ENCODE measurements at places on chromosomes 16 and 17.

- no peak for DNase-seq
These were observed 9.8 kb downstream of the CBFA2T3 start for GRCh38 chr16:88966986-88967829.

DNA sequence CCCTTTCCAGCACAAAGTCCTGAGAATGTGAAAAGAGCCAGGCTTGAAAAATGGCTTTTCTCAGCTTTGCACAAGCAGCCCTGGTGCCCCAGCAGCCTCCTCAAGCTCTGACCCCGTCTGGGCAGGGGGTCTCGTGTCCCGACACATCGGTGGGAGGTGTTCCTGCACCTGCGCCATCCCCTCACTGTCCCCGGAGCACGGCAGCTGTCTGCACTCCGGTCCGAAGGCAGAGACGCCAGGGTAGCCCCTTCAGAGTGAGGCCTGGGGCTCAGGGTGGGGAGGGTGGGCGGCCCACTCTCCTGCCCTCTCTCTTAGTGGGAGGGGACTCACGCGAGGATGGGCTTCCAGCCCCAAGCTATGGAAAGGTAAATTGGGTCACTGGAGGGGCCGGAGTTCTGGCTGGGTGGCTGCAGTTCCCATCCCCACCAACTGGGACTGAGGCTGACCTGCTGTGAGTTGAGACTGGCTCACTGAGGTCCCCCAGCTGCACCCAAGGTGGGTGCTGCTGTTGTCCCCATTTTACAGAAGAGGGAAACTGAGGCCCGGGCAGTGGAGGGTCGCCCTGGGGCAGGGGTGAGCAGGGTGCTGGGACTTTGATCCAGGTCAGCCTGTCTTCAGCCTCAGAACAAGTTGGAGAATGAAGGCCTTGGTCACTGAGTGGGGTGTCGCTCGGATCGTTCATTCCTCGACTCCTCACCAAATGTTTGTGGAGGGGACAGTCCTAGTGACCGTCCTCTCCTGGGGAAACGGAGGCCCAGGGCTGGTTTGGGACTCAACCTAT lies 2.3 kb upstream of the BAIAP3 start:
- no peak for DNase-seq

GRCh38 chr16:67188323-67188722 lies 1.6 kb downstream of the EXOC3L1 start:
- DNase-seq, result no peak

DNA sequence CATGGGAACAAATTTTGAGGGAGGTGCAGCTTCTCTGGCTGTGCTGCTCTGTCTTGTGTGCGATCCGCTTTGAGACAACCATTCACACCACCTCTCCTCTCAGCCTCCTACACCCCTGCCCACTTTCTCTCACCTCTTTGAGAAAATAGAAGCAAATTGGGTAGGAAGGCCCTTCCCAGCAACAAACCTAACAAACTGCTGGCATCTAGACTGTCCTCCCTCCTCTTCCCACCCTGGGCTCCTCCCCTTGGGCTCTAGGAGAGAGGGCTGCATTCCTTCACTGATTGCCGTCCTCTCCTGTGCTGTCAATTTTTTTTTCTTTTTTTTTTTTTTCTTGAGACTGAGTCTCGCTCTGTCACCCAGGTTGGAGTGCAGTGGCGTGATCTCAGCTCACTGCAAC lies 13.5 kb downstream of the CDIPT start:
- DNase-seq, result no peak

DNA sequence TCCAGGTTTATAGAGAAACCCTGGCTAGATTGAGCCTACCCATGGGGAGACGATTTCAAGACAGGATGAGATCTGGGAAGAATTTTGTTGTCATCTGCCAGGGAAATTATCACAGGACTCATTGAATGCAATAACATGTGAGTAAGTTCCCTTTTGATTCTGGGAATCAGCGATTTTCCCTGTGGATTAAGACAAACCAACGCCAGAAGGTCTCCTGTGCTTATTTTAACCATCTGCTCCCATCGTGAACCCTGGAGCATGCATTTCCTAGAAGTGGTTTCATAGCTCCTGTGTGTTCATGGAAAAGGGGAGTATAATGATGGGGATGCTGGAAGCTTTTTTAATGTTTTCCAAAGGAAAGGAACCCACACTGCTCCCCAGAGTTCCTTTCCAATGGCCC lies 21.0 kb upstream of the ARHGAP44 start:
- no peak for DNase-seq

DNA sequence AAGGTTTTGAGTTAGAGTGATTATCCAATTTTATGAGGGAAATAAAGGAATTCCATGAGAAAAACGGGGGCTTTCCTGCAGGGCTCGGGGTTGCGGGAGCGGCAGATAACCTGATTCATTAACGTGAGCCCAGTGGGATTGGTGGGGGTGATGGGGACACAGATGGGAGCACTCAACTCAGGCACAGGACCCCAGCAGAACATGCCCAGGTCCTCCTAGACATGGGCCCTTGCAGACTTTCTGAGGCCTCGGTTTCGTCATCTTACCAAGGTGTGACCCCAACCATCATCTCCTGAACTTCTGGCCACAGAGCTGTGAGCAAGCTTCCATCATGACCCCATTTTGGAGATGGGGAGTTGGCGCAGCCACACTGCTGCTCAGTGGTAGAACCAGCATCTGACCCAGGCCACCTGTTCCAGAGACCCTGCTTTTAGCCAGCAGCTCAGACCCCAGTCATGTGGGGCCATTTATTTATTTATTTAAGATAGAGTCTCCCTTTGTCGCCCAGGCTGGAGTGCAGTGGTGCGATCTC lies 22.3 kb downstream of the CARHSP1 start:
- DNase-seq, result peak; percentile 81

DNA sequence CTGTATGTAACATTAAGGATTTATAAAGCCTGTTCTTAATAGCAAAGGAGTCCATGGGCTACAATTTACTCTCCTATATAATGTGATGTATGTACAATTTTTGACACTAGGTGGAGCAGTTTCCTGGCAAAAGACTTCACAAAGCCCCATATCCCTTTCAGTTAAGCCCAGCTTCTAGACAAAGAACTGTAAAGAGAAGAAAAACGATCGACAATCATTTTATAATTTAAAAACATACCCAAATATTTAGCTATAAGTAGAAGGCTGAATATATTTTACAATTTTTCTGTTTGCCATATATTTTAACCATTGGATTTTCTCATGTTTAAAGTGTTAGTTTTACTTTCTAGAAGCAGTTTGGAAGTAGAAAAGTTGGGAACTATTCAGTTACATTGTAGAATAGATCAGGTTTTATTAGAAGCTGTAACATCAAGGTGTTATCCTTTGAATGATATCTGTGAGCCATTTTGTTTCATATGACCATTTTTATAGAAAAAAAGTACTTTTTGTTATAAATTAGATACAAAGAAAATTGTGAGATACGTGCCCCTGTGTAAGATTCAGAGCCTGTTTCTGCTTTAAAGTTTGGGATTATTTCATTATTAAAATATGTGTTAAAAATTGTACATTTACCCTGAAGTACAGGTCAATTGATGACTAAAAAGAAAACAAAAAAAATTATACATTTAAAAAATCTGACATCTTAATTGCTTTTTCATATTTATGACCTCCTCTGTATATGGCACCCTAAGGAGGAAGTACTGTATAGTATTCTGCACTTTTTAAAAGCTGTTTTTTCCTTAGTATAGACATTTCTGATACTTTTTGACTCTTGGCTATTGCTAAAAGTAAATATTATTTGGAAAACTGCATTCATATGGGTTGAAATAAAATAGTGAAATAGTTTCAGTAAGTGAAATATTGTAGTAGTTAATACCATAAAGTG lies 46.3 kb downstream of the VMP1 start:
- no peak for DNase-seq

- no peak for DNase-seq
These were observed 14.9 kb downstream of the SRL start for GRCh38 chr16:4227040-4227332.

DNA sequence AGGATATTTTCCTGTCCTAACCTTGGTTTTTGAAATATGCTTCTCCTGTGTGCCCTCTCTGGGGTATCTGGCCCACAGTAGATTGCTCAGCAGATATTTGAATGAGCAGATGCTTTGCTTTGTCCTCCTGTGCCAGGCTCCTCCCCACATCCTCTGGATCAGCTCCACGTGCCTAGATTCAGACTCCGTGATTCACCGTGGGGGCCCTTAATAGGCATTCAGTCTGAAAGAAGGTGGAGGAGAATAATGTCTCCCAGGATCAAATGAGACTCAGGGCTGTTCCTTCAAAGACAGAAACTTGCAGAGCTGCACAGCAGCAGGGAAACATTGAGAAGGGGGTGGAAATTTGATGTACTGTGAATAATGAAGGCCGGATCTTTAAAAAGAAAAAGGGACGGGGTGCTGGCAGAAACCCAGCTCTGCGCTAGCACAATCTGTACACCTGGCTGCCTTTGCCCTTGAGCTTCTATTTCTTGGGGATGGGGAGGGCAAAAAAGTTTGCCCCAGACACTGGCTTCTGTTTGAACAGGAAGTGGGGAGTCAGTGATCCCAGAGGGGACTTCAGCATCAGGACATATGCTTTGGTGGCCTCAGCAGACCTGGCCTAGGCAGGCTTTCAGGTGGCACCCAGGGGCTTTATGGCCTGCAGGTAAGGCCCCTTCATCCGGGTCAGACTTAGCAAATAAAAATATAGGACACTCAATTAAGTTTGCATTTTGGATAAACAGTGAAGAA lies 15.9 kb upstream of the SLC12A3 start:
- DNase-seq, result no peak

DNA sequence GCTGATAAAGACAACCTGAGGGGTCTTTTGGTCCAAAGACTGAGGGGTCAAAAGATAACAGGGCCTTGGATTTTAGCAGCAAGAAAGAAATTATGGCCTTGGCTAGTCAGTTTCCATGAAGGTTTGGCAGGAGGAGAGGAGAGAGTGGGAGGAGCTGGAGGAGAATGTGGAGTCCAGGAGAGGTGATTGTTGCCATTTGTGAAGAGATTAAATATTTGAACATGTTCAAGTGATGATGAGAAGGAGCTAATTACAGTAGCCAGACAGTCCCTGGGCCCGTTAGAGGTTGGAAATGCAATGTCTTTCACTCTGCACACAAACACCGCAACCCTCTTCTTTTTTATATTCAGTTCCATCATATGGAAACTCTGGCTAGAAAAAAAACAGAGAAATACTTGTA lies 68.6 kb downstream of the TNRC6C start:
- DNase-seq, result no peak

- DNase-seq, result no peak
These were observed 30.5 kb upstream of the CRYBA1 start for GRCh38 chr17:29216181-29216580.

DNA sequence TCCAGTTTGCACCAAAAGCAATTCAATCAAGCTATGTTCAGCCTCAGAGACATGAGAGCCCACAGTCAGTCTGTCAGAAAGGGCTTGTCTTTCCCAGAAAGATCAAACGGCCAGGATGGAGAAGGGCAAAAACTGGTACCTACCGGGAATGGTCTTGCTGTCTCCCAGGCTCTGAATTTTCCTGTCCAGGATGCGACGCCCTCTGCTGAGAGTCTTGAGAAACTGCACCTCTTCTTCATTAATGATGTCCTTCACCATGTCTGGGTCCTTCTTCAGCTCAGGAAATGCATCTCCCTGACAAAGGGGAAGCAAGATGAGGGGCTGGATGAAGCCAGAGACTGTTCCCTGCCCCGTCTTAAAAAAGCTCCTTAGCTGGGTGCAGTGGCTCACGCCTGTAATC lies 15.8 kb upstream of the EXOSC6 start:
- DNase-seq, result no peak

DNA sequence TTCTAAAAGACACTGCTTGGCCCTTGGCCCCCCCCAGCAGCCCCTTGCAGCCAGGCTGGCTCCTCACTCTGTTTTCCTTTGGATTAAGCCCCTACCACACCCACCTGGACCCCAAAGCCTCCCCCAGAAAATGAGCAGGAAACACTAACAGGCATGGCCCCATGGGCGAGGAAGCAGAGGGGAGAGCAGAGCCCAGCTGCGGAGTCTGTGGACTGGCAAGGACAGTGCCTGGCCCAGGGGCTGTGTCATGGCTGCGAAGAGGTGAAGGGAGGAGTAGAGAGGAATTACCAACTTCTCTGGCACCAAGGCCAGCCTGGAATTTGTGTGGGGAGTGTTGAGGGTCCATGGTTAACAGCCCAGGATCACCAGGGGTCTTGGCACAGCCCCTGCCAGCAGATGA lies 47.4 kb downstream of the MRC2 start:
- DNase-seq, result no peak

- no peak for DNase-seq
These were observed 122.2 kb downstream of the CCDC182 start for GRCh38 chr17:57622683-57623433.

- DNase-seq, result no peak
These were observed 913 bp upstream of the PRR14 start for GRCh38 chr16:30649725-30650368.

DNA sequence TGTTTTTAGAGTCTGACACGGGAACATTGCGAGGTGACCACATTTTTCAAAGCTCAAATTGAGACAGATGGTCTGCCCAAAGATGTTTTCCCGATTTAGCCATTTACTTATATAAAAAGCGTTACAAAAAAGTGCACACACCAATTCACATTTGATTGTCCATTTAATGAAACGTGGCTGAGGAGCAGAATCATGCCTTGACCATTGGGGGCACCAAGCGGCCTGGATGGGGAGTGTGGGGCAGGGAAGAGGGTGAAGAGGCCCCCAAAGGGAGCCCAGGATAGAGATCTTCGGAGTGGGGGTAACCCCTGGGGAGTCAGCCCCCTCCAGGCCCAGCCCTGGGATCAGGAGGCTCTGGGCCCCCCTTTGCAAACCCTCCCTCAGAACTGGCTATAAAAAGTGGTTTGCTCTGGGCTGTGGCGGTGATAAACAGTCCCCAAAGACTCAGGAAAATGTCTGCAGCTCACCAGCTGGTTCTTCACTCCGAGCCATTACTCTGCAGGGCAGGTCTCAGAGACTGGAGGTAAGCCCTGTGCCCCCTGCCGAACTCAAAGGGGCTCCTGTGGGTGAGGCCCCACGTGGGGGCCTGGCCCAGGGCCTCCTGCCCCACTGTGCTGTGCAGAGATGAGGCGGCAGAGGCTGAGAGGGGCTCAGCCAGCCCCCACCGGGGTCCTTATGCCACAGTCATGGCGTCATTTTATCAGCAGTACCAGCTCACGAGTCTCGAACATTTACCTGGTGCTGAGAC lies 105.9 kb upstream of the SEC14L1 start:
- no peak for DNase-seq

- DNase-seq, result no peak
These were observed 5.9 kb downstream of the PAM16 start for GRCh38 chr16:4344983-4345835.

DNA sequence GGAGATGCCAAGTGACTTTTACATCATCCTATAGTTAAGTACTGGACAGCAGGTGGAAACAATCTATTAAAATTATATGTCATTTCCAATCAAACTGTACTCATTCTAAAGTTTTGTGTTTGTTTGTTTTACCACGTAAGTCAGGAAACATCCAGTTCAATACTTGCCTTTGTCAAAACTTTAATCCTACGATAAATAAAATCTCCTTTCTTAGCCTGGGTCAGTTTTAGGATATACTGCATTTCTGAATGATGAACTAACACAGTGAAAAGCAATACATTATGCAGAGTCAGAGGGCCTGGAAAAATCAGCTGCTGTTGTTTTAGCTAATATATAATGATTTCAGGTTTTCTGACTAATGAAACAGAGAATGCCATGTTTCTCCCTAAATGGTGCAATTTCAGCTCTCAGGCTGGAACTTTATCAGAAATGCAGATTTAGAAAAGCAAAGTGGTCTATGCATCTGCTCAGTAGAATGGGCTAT lies 756.4 kb downstream of the CDH11 start:
- DNase-seq, result no peak

- no peak for DNase-seq
These were observed 16.5 kb upstream of the ST6GALNAC1 start for GRCh38 chr17:76659928-76660655.
